ENCODE measurements at places on chromosomes 12 and 14.

DNA sequence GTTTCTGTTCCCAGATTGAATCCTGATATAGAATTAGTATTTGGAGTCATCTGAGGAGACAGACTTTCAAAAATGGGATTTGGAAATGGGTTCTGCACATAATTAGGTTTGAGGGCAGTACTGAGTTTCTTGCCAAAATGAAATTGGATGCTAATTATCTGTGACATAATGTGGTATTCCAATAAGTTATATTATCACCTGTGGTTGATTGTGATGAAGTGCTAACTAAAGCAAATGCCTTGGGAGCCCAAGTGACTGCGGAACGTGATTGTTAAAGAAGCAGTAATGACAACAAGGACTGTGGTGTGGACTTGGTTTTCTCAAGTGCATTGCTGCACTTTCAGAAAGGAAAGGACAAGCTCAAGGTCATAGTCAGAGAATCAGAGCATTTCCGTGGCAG is 337.0 kb downstream of the IPO8 start:
- no peak for DNase-seq

DNA sequence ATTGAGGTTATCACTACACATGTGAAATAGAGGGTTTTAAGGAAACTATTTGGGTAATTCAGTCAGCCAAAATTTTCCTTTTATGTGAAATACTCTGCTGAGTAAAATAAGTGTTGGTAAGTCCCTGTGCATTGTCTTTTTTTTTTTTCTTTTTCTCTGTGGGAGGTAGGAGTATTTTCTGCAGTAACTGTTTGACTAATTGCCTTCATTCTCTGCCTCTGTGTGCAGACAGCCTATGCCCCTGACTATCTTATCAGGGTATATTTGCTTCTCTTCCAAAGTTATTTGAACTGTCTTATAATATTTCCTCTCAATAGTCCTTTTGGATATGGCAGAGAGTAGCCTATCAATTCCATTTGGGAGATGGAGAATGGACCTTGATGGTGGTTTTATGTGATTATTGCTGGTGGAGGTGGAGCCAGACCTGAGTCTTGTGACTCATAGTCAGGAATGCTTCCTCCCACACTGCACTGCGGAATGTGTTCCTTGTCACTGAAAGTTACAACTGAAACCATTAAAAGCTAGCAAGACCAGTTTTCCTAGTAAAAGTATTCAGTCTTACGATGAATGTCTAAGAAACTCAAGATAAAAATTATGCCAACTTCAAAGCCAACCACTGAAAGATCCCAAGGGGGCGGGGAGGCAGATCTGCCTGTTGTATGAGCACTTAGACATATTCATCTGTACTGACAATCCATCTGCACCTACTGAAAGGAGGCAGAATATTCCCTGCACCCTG is 40.9 kb upstream of the STXBP6 start:
- no peak for DNase-seq

- DNase-seq = no peak
Observed at GRCh38 chr14:85471156-85471555, 58.8 kb upstream of the FLRT2 start.

GRCh38 chr12:121925358-121925695 is 6.9 kb downstream of the CFAP251 start:
- no peak for DNase-seq
